ENCODE measurements at places on chromosomes 11 and 22.

- DNase-seq: no peak
These were observed 27.5 kb downstream of the A4GALT start for GRCh38 chr22:42693055-42693762.

GRCh38 chr22:39332441-39333064 lies 13.1 kb upstream of the RPL3 start:
- no peak for DNase-seq

DNA sequence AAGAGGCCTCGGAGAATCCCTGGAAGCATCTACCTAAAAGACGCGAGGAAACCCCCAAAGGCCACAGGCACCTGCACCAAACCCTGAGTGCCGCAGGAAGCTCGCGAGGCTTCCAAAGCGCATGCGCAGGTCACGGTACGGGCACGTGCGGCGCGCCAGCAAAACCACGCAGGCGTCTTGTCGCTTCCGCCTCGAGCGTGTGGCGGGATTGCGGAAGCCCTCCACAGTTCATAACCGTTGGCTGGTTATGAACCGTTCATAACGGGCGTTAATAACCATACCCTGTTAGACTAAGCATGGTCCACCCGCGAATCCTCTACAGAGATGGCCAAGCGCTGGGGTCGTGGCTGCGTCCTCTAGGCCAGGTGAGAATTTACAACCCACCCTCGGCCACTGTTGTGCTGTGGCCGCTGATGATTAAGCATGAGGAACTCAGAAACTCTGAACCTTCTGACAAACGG lies 46.4 kb downstream of the MORC2 start:
- DNase-seq: no peak

DNA sequence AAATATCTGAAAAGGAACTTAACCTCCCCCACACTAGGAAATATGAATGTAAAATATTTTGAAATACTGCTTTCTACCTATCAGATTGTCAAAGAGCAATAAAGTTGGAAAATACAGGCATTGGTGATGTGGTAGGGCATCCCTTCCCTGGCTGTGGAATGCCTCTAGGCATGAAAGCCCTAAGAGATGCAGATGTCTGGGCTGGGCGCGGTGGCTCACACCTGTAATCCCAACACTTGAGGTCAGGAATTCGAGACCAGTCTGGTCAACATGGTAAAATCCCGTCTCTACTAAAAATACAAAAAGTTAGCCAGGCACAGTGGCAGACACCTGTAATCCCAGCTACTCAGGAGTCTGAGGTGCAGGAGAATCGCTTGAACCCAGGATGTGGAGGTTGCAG lies 22.0 kb downstream of the ARAP1 start:
- DNase-seq: no peak

DNA sequence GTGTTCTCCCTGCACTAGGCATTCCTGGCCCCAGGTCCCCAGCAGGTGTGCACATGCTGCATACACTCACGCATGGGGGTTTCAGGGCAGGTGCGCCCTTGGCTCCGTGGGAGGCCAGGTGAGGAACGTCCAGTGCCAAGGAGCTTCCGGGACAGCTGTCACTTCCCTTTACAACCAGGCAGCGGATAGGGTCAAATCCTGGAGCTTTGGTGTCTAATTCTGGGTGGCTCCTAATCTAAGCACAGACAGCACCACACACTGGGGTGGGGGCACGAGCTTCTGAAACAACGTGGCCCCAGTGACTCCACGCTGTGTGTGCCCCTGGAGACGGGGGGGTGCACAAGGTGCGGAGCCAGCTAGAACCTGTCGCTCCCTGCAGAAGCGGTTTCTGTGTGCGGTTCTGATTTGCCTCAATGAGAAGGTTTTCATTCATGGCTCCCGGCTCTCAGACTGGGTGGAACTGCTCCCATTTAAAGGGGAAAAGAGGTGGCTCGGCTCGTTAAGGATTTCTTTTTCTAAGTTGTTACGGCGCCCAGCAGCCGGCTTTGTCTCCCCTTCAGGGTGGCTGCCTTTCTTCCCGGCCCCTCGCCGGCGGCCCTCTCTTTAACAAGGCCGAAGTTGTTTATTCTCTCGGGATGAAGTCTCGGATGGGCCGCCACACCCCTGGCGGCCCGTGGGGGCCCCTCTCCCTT lies 5.0 kb downstream of the CCND1 start:
- no peak for DNase-seq

All from BE2C (cell line).